HCEC 1CT (cell line): ENCODE measurements at places on chromosomes 7 and 10.

DNA sequence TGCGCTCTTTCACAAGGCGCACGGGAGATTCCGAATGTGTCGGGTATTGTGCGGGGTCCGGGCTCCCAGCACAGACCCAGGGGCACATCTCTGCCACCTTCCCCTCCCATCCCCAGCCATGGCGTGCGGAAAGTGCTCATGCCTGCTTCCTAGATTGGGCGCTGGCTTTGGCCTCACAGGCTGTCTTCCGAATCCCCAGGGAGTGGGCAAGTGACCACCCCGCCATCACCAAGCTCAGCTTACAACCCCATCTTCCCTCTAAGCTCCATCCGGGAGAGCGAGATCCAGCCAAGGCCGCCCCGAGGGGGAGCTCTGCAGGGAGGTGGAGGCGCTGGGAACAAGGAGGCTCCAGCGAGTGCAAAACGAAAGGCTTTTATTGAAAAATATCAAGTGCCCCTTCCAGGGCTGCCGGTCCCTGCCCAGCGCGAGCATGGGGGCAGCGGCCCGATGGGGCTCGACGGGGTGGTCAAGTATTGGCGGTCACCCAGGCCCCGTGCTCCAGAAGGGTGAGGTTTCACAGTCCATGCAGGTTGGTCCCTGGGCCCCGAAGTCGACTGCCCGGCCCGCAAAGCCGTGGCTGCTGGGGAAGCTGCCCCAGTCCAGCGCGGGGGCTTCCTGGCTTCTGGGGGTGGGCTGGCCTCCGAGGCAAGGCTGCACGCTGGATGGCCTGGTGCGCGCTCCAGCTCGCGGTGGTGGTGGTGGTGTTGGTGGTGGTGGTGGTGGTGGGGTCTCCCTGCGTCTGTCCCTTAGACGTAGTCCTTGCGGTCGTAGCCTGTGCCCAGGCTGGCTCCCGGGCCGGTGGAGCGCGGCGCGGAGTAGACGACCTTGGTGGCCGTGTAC, 1.2 kb downstream of the CLDN3 start:
- DNase-seq: no peak

DNA sequence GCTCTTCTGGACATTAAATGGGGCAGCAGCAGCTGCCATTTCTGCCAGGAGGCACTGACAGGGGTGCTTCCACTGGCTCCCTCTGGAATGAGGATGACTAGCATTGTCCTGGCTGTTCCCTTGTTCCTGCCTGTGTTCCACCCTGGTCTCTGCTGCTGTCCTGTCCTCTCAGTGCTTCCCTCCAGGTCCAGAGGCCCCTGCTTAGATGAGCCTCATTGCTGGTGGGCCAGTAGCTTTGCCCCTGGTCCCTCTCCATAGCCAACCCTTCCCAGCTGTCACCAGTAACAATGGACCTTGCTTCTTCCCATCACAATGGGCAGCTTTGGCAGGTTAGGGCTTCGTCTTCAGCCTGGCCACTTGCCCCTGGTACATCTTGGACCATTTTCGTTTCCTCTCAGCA, 561.1 kb downstream of the TCERG1L start:
- DNase-seq: no peak

- DNase-seq: no peak
Observed at GRCh38 chr10:100670828-100671479, 74.4 kb upstream of the PAX2 start.

- no peak for DNase-seq
Observed at GRCh38 chr10:49668684-49669083, 10.8 kb upstream of the C10orf53 start.

GRCh38 chr7:26508917-26509316, 217.3 kb downstream of the SNX10 start:
- DNase-seq: no peak

DNA sequence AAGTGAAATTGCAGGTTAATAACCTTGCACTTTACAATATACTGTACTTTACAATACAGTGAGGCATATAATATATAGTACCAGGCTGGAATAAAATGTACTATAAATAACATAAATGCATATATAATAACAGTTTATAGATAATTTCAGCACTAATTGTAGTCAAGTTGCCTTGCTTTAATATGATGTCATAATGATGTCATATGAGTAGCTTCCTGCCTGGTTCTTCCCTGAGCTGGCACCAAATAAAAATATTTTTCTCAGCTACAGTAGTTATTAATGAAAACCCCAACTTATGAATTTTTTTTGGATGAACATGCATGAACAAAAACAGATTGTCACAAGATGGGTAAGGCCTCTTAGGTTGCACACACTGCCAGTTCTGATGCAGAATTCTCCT, 816.7 kb downstream of the XPNPEP1 start:
- no peak for DNase-seq

DNA sequence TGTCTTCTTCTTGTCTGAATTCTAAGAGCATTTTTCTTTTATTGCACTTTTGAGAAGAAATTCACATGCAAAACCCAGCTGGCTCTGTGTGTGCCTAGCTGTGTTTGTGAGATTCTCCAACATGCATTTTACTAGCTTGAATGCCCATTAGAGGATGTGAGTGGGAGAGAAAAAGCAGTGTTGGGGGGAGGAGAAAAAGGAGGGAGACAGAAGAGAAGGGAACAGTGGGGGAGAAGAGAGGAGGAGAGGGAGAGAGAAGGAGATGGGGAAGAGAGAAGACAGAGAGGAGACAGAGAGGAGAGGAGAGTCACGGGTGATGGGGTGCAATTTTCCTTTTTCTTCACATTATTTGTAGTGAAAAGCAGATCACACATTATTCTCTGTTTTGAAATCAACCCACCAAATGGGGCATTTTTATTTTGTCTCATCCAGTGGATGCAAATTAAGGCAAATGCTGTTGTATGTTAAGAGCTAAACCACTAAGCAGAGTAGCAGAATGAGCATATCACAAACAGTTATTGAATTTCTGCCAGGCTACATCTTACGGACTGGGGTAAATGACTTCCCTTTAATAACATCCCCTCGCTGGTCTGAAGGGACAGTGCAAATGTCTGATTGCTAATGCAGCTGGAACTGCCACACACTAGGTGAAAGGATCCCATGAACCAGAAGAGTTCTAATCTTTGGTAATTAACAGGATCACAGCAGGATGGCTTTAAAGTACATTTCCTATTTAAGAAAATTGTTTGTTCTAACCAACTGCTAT, 849 bp downstream of the LRRN3 start:
- no peak for DNase-seq

DNA sequence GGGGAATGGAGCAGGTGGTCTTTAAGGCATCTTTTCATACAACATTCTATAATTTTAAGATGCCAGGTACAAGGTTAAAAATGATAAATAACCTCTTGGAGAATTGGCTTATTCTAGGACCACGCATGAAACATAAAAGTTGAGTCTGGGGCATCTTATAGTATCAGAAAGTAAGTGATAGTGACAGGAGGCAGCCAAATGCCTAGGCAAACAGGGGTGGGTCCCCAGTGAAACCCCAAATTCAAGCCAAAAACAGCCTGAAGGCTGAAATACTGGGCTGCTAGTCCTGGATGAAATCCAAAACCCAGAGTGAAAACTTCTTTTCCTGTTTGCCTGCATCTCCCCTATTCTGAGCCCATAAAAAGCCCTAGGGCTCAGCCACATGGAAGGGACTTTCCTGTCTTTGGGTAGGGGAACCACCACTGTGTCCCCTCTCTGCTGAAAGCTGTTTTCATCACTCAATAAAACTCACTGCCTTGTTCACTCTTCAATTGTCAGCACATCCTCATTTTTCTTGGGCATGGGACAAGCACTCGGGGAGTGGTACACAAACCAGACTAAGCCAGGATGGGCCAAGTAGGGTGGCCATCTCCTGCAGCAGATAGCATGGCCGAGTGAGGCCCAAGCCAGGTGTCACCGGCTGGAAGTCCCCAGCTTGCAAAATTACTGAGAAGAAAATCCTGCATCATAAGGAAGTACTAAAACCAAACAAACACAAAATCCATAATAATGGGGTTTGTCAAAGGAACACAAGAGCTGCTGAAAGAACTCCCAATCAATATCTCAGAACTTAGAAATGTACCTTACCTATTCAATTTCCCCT, 241.6 kb upstream of the GALNT17 start:
- no peak for DNase-seq

- DNase-seq: no peak
Observed at GRCh38 chr7:5481241-5482019, 57.8 kb upstream of the TNRC18 start.

DNA sequence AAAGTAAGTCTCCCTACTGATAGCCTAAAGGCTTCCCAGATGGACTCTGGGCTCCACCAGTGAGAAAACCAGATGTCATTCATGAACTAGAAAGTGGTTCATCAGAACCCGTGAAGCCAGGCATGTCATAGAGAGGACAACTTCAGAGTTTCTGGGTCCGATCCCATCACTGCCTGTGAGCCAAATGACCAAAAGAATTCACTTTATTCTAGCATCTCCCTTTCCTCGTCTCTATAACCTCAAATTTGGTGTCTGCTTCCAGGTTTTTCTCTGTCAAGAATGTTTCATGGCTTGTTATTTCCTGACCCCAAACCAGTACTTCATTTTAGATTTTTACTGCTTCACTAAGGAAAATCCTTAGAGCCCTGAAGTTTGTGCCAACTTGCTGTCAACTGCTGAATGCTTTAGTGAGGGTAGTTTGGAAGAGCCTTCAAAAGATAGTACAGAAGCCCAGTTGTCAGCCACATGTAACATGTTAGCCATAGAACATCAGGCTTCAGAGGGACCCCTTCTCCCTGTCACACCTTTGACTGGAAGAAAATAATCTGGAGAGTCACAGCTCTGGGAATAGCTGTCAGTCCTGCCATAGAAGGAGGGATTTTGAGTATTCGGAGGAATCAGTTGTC, 34.0 kb downstream of the ITGB8 start:
- no peak for DNase-seq
